Neural crest cell (in vitro differentiated cells): ENCODE measurements at places on chromosomes 2 and 18. TPM values are rescaled to one million over a fixed set of nuclear protein-coding genes. Genes with fewer than 3 reads are reported as not detected.
A peak's percentile ranks its signal among the peaks of the same experiment; 100 is the strongest.

- no peak for DNase-seq
Observed at GRCh38 chr2:235756491-235756890, 262.6 kb downstream of the AGAP1 start.

GRCh38 chr2:121884511-121884921, 129.1 kb downstream of the TSN start:
- DNase-seq: peak; percentile 49

DNA sequence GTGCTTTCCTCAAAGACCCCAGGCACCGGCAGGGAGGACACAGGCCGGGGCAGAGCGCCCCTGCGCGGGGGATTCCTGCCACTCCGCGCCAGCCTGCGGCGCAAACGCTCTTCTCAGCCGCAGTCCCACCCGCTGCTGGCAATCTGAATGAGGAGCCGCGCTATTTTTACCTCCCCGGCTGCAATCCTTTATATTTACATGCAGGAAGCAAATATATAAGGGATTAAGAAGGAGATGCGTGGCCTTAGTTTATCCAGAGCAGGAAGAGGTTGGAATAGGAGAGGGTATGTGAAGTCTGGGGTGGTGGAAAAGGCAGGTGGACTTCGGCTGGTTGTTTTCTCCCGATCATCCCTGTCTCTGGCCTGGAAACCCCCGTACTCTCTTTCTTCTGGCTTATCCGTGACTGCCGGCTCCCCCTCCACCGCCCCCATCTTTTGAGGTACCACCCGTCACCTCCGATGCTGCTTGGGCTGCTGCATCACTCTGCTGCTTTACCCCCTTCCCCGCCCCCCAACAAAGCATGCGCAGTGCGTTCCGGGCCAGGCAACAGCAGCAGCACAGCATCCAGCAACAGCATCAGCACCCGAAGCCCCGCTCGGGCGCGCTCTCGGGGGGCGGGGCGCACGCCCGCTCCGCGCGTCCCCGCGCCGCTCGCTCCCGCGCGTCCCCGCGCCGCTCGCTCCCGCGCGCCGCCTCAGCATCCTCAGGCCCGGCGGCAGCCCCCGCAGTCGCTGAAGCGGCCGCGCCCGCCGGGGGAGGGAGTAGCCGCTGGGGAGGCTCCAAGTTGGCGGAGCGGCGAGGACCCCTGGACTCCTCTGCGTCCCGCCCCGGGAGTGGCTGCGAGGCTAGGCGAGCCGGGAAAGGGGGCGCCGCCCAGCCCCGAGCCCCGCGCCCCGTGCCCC, at the start of gene ADAM23:
ADAM23 (plus strand) TSS at position 700 of the 902 bp plus-strand sequence. CDS start 335 bp downstream, outside the sequence.
- peak; percentile 69 for DNase-seq

DNA sequence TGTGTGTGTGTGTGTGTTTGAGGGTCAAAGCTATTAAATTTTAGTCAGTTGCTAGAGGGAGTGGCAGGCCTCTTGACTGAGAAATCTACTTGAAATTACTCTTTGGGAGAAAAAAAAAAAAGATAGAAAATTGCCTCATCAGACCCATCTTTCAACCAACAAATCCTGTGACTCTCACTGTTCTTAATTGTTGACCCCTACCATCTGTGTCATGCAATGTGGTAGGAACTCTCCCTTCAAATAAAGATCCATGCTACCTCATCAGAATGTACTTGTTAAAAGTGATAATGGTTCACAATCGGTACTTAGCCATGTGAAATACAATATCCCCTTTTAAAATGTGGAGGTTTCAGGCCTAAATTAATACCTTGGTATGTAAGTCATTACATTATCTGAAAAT, 670.8 kb upstream of the FANCL start:
- no peak for DNase-seq

DNA sequence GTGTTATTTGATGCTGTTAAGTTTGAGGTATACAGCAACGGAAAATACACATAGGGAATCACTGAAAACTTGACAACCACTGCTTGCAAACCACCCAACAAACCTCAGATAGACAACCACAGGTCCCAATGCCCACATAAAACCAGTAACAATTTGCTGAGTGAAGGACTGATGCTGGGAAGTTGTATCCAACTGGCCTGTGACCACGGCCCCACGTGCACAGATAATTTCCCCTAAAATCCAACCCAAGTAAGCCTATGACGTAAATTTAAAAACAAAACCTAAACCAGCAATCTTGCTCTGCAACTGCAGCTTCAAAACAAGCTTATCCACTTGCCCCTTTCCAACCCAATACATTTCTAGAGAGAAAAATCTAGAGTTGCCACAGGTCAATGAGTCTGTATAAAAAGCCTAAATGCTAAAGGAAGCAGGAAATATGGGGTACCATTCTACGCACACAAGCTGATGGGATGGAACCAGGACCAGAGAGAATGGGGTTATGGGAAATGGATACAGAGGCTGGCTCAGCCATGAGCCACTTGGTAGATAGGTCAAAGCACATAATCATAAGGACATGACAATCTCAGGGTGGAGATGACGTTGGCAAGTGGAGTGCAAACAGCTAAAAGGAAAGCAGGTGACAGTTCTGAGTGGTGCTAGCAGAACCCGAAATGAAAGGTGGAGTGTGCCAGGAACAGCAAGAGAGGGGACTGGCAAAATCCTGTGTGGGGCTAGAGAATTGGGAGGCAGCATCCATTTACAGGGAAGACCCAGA, 27.8 kb upstream of the CREB1 start:
- DNase-seq: no peak

GRCh38 chr2:96157649-96158553, 12.7 kb upstream of the DUSP2 start:
- no peak for DNase-seq

DNA sequence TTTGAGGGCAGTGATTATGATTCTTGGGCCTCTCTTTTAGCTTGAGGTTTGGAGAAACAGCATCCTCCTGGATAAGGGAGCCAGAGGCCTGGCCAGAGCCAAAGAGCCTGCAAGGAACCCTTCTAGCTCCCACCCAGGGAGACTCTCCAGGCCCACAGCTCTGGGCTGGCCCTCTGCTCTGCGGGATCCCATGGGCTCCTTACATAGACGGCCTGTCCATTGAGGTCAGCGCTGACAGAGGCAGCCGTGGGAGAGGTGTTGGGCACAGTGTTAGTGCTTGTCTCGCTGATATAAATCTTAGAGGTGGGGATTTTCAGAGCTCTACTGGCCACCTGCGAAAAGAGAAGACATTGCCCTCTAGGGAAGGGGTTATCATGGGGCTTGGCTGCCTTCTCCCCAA, 67.2 kb downstream of the XDH start:
- no peak for DNase-seq

DNA sequence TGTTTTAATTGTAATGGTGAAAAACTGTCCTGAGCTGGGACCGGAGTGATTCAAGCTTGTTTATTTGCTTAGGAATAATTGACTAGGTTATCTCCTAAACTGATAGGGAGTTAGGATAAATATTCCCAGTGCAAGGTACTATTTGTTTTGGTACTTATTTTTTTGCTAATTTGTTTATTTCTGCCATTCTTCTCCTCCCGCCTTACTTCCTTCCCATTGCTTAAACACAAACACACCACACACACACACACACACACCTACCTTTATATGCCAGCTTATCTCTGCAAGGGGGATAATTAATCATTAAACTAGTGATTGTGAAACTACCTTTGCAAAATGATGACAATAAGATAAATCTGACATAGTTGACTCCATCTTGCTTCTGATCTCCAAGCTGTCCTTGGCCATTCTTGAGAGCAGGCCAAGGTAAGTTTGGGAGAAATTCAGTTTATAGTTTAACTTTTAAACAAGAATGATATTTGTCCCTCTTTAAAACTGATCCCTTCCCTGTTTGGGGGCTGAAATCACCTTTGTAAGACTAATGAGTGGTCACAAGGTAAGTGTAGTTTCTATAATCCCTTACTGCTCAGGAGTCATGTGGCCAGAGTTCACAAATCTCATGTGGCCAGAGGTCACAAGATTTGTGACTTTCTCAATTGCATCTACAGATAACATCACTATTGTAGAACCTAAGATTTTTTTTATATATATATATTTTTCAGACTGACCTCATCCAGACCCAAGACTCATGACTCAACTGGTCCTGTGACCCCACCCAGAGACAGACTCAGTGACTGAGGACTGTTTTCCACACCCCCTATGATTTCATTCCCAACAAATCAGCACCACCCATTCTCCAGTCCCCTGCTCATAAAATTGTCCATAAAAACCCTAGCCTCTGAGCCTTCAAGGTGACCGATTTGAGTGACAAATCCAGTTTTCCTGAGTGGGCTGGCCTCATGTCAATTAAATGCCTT, 83.1 kb upstream of the LRRTM4 start:
- no peak for DNase-seq

DNA sequence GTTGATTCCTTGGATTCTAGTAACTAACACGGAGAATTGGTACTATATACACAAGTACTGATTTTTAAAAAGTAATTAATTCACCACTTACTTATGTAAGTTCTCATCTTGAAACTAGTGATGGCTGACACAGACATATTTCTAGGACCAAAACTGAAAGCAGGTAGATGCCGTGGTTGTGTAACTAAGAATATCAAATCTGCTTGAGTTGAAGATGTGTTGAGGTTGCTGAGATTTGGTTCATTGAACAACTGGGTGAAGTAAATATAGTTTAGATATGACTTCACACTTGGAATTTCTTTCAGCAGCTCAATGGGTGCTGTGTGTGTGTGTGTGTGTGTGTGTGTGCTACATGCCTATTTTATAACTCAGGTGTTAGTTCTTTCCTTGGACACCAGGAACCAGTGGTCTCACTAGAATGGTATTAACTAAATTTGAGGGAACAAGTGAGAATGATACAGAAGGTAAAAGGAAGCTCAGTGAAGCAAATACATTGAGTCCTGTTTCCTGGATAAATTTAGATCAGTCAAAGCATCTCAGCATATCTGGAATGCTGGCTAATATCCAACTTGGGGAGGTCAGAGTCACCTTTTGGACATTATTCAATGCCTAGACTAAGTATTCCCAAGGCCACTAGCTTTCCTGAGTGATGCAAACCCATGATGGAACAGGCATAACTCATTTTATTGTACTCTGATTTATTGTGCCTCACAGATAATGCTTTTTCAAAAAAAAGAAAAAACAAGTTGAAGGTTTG, 110.7 kb upstream of the ZEB2 start:
- no peak for DNase-seq

DNA sequence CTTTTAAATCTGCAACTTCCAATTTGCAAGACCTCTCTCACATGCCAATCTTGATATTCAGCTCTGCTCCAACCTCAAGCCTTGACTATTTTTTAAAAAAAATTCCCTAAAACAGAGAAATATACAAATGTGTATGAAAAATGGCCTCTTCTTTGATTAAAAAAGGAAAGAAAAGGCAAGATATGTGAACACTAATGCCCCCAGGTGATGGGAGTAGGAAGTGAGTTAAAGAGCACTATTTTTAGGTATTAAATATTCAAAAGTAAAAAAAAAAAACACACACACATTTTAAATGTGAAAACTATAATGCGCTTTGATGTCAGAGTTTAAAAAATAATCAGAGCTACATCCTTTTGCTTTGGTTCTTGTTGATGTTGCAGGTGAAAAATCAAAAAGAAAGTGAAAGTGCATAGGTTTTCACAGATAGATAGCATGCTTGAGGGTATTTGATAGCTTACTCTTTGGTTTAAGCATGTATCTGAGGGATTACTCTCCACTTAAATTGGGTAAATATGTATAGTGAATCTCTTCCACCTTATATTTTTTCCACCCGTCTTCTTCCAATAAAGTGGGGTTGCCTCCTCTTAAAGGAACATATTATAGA, 406.0 kb upstream of the POU3F3 start:
- DNase-seq: no peak

DNA sequence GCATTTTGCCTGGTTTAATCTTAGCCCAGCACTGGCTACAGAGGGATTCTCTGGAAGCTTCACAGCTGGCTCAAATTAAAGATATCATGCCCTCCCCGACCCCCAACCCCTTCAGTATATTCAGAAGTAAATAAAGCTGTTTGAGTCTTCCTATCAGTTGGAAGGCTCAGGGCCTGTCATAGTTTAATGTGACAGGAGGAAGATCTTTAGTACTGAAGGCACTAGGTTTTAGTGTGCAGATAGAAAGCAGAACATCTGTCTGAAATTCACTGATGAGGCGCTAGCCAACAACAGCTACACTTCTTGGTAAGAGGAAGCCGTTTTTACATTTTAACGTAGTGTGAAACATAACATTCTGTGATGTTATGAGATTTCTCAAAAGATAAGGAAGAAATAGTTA, 969.1 kb upstream of the CDH2 start:
- DNase-seq: no peak

DNA sequence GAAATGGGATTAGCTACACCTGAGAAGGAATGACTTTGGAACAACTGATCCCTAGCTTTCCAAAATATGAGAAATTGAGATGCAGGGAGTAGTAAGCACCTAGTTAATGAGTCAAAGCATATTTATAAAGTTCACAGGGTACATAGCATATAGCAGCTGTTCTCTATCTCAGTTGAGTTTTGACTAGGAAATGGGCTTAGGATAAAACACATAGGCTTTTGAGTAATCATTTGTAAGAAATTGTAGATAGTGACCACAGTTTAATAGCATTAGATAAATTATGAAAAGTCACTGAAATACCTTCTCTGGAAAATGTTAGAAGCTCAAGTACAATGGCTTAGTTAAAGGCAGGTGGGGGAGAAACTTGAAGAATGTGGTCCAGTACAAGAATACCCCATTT, 444.7 kb upstream of the TNP1 start:
- no peak for DNase-seq

DNA sequence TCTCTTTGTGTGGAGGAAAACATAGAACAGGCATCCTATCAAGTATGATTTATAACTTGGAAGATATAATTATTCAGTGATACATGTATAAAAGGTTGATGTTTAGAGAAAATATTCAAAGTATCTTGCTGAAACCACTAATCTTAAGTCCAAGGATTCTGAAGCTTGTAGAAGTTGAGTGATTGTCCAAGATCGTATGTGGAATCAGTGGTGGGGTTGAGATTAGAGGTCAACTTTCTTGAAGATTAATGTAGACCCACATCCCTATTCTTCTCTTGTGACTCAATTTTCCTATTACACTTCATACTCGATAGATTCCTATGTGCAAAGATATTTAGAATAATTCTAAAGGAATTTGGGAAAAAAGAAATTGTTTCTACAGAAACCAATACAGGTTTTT, 1565.9 kb upstream of the ACVR2A start:
- no peak for DNase-seq

DNA sequence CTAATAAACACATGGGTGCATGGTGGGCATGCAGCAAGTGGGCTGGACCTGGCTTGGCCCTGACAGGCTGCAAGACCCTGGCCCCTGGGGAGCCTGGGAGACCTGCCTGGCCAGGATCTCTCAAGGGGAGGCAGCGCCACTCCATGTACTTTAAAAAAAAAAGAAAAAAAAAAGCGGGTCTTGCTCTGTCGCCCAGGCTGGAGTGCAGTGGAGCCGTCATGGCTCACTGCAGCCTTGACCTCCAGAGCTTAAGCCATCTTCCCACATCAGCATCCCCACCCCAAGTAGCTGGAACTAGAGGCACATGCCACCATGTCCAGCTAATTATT, 29.5 kb upstream of the SEMA4C start:
- no peak for DNase-seq

GRCh38 chr2:225488743-225489142, 89.2 kb downstream of the NYAP2 start:
- DNase-seq: no peak

GRCh38 chr2:149666809-149667320, 79.3 kb upstream of the MMADHC start:
- no peak for DNase-seq

GRCh38 chr2:54444503-54444902, 11.6 kb upstream of the SPTBN1 start:
- no peak for DNase-seq

SERPINB10 gene
- total RNA-seq: not detected in 2 replicates

CHST9 gene
- total RNA-seq: 0.49 and 0.64 TPM in 2 replicates

PCBP1 gene
- 365 and 382 TPM in 2 replicates for total RNA-seq

HAAO gene
- total RNA-seq: 3.5 and 4.9 TPM in 2 replicates

GCC2 gene
- total RNA-seq: 24.6 and 24.9 TPM in 2 replicates

ABHD1 gene
- total RNA-seq: 0.47 and 0.82 TPM in 2 replicates

UGT1A8 gene
- total RNA-seq: not detected in 2 replicates

DSC2 gene
- total RNA-seq: 9.8 and 10.2 TPM in 2 replicates

TUBB8B gene
- not detected in 2 replicates for total RNA-seq
